ENCODE measurements at places on chromosomes 1 and 21.

DNA sequence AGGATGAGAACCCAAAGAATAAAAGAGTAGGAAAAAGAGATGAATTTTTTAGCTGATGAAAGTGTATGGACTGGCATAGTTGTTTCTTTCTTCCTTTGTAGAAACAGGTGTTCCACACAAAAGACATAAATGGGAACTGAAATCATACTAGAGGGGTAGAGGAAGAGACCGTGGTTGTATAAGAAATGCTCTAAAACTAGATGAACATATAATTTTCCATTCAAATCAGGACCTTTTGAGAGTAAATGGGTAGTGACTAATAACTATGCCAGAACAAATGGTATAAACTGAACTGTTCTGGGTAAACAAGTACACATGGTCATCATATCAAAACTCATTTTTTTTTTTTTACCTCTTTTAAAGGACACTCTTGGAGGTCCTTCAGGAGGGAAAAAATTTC is 344.2 kb downstream of the VAV3 start:
- DNase-seq: no peak

DNA sequence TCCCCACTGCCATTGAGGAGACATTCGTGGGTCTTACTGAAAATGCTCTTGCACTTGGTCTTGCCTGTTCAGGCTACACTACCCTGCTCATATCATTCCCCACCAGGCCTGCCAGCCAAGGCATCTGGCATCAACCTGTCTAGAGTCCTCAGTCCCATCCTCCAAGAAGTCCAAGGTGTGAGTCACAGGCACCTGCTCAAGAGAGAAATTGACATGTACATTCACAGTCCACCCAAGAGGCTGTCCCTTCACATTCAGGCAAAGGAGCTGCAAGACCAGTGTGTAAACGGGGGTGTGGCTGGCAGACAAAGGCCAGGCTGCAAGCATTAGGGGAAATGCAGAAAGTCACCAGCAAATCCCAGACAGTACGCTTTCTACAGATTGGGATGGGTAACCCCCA is 13.1 kb upstream of the PLA2G2C start:
- no peak for DNase-seq

- DNase-seq: no peak
These were observed 17.3 kb upstream of the MIIP start for GRCh38 chr1:12001996-12002493.

- DNase-seq: no peak
These were observed 74.2 kb upstream of the PGD start for GRCh38 chr1:10324627-10325026.

DNA sequence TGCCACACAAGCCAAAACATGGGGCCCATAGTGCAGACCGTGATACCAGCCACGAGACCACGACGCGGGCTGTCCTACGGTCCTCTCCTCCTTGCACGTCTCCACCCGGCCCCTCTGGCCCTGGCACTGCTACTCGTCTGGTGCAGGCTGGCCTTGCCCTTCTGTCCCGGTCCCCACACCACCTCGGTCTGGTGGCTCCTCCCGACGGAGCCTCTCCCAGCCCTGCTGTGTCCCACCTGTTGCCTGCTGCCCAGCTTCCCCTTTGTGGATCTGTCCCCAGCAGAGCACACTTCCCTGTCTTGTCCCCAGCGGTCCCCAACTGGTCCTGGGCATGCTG is 50.5 kb downstream of the MORN1 start:
- no peak for DNase-seq

- peak; percentile 75 for DNase-seq
These were observed 337.6 kb upstream of the SNX7 start for GRCh38 chr1:98323906-98324358.

GRCh38 chr1:23563003-23563402 is 3.7 kb upstream of the ID3 start:
- DNase-seq: no peak

GRCh38 chr1:1907098-1907736 is 7.8 kb upstream of the CALML6 start:
- peak; percentile 54 for DNase-seq

DNA sequence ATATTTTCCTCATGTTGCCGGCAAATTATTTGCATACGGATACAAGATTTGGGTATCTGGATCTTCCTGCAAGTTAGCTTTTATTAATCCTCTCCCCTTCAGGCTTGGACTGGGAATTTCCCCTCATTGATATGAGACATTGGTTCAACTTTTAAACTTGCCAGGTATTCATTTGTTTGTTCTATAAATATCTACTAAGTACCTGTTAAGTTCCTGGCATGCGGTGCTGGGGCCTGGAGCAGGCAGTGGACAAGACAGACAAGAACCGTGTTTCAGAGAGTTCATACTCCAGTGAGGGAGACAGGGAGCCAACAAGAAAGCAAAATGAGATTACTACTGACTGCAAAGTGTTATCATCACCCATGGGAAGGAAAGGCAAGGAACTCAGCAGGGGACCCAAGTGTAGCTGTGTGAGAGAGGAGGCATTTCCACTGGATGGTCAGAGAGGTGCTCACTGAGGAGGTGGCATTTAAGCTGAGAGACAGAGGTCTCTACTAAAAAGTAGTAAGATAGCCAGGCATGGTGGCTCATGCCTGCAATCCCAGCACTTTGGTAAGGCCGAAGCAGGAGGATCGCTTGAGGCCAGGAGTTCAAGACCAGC is 39.1 kb upstream of the FHAD1 start:
- DNase-seq: no peak

GRCh38 chr1:83912876-83913275 is 86.1 kb downstream of the TTLL7 start:
- DNase-seq: no peak

DNA sequence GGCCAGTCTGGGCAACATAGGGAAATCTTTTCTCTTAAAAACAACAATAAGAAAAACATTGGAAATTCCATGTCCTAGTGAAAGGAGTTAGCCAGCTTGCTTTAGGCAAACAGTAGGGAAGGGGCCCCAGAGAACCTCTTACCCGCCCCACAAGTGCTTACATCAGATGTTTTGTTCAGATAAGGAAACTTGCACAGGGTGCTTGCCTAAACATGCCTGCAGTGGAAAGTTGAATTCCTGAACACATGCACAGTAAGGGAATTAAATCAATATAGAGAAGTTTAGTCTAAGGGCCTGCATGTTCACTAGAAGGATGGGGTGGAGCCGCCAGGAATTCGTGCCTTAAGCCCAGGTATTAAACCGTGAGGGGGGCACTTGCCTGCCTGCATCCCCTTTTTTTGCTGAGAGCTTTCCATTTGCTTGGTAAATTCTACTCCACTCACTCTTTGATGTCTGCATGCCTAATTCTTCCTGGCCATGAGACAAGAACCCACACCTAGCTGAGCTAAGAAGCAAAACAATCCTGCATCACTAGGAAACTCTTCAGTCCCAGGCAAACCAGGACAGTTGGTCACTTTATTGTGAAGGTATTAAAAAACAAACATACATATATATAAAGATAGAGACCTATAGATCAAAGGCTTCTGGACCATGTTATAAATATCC is 499.0 kb downstream of the SIPA1L2 start:
- DNase-seq: no peak

DNA sequence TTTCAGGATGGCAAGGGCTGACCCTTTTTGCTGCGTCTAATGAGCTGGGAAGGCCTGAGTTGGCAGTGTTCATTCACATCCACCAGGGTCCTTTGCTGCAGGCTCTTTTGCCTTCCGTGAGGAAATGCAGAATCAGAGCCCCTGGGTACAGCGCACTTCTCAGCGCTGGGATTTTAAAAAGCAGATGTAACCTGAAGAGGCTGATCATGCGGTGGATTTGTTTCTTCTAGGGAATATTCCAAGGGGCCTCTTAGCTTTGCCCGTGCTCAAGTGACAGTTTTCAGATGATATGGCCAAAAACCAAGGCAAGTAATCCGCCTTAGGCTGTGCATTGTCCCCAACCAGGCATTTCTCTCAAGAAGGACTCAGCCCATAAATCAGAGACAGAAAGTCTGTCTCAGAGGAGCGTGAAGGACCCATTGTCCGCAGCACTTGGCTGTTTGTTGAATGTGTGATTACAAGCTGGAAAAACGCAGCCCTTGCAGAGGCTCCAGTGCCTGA is 237.6 kb downstream of the PTPRC start:
- peak; percentile 39 for DNase-seq

DNA sequence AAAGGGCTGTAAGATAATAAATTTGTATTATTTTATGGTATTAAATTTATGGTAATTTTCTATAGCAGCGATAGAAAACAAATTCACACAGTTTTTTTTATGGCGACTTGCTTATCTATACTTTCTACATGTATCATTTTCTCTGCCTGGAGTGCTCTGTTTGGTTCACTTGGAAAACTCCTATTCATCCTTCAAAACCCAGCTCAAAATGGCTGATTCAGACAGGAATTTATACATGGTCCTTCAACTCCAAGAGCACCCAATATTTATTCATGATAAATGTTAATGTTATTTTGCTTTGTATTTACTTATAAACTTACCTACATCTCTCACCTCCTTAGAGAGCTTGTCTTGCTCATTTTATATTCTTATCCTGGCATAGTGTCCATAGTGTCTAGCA is 55.6 kb upstream of the SSX2IP start:
- no peak for DNase-seq

DNA sequence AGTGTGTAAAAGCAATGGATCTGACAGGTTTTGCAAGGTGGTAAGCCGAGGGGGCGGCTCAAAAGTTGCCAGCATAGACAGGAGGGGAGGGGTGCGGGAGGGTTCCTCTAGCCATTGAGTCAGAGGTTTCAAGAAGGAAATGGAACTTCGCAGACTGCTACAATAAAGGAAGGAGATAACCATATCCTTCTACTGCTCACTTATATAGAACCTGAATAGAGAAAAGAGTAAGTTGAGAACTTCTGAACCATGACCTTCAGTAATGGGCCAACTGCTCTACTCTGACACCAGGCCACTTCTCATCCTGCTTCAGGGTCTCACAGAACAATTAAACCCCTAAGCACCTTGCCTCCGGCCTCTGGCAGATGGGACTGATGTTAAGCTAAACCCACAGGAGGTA is 26.3 kb upstream of the BCAR3 start:
- no peak for DNase-seq

DNA sequence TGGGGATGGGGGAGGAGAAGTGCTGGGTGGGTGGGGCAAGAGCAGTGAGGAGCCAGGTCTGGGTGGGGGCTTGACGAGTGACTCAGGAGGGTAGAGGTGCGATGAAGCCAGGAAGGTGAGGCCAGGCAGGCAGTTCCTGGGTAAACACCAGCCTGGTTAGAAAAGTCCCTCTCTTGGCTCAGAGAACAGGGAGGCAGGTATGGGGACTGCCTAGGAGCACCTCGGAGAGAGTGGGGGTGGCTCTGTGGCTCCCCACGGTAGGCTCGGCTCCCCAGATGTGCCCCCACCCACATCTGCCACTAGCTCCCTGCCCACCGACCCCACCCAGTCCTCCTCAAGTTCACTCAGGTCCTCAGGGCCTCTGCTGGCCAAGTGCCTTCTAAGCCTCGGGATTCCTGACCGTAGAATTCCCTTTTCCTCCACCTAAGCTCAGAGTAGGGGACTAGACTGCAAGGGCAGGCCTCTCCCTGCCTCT is 1.2 kb downstream of the HSPG2 start:
- no peak for DNase-seq

DNA sequence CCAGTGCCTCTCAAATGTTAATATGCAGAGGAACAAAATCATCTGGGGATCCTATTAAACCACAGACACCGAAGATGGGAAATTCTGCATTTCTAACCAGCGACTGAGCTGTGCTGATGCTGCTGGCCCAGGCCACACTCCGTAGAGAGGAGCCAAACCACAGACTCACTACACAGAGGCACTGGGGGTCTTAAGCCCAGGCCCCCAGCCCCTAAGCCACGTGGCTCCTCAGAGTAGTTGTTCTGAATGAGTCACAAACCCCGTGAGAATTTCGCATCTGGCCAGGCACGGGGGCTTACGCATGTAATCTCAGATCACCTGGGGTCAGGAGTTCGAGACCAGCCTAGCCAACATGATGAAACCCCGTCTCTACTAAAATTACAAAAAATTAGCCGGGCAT is 2.8 kb upstream of the CELA2A start:
- DNase-seq: peak; percentile 41

GRCh38 chr1:160205242-160206035 is at the start of gene PEA15:
TSS of gene PEA15 (plus strand) at chr1:160205384. CDS start at chr1:160211545, 6,161 bp downstream.
- DNase-seq: peak; percentile 54

DNA sequence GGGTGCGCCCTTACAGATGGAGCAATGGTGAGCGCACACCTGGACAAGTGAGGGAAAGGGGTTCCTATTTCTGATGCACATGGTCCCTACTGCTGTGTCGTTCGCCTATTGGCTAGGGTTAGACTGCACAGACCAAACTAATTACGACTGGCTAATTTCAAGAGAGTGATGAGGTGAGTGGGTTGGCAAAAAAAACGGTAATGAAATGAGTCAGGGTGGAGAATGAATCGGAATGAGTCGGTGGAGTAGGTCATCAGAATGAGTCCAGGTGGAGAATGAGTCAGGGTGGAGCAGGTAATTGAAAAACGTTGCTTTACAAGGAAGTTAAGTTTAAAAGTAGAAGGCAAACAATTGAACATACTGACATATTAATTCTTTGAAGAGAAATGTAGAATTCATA is 79.8 kb downstream of the WDR4 start:
- DNase-seq: no peak

Data from ELF-1 (cell line).